ENCODE measurements at places on chromosomes 13 and 19.

DNA sequence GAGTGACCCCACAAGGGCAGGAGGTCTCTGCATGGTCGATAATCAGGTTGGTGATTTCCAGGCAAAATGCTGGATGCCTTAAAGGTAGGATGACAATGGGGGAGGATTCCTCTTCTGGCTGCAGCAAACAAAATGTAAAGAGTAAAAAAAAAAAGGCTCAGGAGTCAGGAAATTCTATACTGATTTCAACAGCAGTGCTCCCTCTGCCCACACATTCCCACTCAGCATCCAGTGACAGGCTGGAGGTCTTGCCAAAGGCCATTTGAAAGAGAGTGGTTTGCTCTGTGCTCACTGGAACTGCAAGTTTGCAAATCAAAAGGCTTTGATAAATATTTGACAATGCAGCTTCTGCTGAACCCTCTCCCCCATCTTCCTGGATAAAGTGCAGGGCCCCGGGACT, 135.4 kb downstream of the TNFRSF19 start:
- DNase-seq: no peak

DNA sequence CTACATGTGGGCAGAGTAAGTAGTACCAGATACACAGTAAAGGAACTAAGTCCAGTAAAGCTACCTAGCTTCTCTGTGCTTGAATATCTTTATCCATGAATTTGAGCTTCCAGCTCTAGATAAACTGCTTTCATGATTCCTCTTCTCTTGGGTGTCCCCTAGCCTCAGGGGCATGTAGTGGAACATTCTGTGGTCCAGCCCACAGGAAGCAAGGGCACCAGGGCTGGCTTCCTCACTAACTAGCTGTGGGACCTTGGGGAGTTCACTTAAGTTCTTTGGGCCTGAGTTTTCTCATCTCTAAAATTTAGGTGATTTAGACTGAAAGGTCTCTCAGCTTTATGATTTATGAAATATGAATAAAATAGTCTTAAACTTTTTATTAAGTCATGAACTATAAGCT, 185.7 kb downstream of the KATNAL1 start:
- DNase-seq: no peak

DNA sequence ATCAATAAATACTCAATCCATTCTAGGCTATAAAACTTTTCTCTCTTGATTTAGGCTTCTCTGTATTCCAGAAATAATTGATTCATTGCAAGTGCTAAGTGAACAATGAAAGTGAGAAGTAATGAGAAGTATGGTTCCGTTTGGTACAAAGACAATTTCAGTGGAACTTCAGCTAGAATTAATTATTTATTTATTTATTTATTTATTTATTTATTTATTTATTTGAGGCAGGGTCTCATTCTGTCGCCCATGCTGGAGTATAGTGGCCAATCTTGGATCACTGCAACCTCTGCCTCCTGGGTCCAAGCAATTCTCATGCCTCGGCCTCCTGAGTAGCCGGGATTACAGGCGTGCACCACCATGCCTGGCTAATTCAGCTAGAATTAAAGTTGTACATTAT, 262.1 kb downstream of the B3GLCT start:
- DNase-seq: no peak

DNA sequence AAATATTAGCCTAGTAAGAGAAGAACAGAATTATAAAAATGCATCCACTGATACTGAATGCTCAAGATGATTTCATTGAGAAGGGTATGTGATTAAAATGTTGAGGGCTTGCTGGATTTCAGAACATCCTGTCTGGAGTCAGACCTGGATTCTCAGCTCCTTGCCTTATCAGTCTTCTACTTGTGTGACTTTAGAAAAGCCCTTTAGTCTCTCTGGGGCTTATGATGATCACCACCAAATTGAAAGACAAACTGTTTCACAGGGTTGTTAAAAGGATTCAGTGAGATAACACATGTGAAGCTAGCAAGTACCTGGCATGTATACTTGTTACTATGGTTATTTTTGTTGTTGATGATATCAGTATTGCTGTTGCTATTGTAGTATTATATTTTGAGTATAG, 118.4 kb downstream of the GPC6 start:
- no peak for DNase-seq

- DNase-seq: peak; percentile 88
Measured at GRCh38 chr13:79710376-79710775, 229.4 kb downstream of the NDFIP2 start.

DNA sequence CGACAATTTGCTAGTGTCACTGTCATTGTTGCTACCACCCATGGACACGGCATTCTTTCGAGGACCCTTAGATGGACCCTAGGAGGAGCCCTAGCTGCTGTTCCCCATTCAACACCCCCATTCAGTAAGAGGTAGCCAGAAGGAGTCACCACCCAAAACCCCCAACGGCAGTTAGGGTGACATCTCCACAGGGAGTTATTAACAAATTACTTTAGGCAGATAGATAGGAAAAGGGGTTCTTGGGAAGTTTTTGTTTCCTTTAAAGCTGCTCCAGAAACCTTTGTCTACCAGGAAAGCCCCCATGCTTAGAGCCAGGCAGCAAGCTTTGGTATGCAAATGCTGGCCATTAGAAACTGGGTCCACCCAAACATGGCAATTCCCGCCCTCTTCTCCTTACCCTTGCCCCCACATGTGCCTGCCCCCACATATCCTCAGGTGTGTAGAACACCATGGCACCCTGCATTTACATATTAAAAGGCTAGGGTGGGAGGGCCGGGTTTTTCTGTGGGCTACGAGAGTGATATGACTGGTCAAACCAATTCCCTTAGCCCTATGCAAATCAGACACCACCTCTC, 190.9 kb downstream of the SLITRK6 start:
- no peak for DNase-seq

DNA sequence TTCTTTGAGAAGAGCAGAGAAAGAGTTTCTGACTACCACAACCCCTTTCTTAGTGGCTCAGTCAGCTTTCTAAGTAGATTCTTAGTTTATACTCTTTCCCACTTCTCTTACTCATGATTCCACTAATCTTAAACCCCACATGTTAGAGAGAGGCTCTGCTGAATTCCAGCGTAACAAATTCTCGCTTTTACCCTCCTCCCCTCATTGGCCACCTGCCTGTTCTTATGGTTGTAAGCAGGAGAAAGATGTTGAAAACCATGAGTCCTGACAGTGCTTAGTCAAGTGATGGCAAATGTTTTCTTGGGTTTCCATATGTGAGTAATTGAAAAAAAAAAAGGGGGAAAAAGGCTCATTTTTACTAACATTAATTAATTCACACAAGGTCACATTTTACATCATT, 125.9 kb downstream of the ZDHHC20 start:
- no peak for DNase-seq

DNA sequence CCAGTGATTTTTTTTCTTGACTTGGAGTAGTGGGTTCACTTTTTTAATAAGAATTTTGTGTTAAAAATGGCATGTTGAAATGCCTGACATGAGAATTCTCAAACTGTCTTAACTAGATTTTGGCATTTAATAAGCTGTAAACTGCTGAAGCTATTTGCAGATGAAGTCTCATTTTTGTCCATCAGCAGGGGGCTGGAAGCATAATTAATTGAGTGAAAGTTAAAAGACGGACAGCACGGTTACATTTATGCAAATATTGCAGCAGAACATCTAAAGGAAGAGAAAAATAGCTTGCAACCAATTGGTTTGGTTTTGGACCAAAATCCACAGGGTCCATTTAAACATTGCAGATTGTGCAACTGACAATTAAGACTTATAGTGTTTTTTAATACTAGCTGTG, 837.3 kb upstream of the KLHL1 start:
- no peak for DNase-seq

GRCh38 chr19:40149501-40149900, 41.7 kb upstream of the MAP3K10 start:
- no peak for DNase-seq

- no peak for DNase-seq
Measured at GRCh38 chr13:112254900-112255299, 121.3 kb upstream of the SPACA7 start.

DNA sequence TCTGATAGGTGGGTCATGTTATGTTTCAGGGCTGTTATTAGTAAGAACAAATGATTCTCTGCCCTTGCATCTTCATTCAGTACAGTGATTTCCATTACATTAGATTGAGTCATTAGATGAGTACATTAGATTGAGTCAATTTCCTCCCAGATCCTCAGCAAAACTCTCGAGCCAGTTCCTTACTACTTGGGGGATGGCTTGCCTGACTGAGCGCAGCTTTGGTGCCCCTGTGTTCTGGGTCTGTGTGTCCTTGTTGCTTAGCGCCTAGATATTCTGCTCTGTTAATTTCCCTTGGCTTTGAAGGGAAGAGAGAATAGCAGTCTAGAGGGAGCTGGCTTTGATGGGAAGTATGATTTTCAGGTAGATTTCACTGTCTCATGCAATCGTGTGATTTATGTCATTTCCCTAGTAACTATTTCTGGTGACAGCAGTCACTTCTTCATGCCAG, 19.1 kb upstream of the SCEL start:
- peak; percentile 28 for DNase-seq

DNA sequence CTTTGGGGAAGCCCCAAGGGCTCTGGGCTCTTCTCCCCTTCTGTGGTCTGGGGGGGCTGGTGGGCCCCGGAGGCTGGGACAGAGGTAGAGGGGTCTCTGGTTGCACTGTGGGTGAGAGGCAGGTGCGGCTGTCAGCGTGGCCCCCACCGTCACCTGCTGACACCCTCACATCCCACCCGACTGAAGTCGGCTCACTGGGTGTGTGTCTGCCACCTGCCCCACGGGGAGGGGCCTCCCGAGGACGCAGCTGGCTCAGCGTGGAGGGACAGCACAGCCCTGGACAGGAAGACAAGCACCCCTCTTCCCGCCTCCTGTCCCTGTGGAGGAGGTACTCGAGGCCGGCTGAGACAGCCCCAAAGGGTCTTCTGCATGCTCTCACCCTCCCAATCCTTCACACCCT, 2.2 kb upstream of the TMEM86B start:
- no peak for DNase-seq

- no peak for DNase-seq
Measured at GRCh38 chr19:15456871-15457700, 7.3 kb downstream of the RASAL3 start.

DNA sequence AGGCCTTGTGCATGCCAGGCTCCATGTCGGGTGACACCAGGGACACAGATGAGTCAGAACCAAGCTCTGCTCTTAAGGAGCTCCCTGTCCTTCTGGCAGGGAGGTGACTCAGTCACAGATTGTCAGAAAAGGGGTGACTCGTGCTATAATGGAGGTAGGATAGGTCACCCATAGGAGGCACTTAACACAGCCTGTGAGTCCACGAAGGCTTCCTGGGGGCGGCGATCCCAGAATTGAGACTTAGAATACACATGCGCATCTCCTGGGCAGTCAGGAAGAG, 19.6 kb downstream of the FUZ start:
- peak; percentile 63 for DNase-seq

GRCh38 chr13:43159026-43159461, 135.7 kb downstream of the DNAJC15 start:
- peak; percentile 43 for DNase-seq

DNA sequence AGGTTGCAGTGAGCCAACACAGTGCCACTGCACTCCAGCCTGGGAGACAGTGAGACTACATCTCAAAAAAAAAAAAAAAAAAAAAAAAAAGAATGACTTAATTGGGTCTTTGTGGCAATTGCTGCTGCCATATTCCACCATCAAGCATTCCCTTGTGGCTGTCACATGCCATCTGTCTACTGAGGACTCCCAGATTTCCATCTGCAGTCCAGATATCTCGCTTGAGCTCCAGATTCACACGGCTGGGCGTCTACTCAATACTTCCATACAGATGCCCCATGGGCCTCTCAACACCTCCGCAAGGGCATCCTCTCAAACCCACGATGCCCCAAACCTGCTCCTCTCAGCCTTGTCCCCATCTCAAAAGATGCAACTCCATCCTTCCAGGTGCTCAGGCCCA, 12.9 kb downstream of the TMEM143 start:
- DNase-seq: no peak

- DNase-seq: no peak
Measured at GRCh38 chr13:105059786-105060185, 1475.7 kb downstream of the EFNB2 start.
